ENCODE measurements at places on chromosomes 5 and 9. TPM values are rescaled to one million over a fixed set of nuclear protein-coding genes. Genes with fewer than 3 reads are reported as not detected.

Gene IFNB1
- total RNA-seq = 0.61 TPM

DNA sequence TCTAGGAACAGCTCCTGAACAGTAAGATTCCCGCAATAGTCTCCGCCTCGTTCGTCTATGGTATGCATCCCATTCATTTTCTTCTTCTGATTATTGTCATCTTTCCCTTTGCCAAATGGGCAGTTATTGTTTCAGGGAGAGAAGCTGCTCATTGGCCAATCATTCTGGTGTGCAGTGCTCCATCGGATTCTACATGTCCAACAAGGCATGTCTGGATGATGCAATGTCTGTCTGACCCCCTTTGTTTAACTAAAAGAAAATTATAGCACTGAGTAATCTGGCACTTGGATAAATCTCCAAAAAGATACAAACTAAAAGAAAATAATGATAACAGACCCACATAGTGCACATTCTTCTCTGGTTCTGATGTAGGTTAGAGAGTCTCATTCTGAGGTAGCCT, 515.6 kb upstream of the DMAC1 start:
- no peaks in the 10 kb centered on the region for H3K27me3 ChIP-seq
- DNase-seq = no peak
- no peaks in the 10 kb centered on the region for H3K36me3 ChIP-seq
- H3K4me1 ChIP-seq = no peaks in the 10 kb centered on the region
- no peak overlapping the region for H3K27ac ChIP-seq

DNA sequence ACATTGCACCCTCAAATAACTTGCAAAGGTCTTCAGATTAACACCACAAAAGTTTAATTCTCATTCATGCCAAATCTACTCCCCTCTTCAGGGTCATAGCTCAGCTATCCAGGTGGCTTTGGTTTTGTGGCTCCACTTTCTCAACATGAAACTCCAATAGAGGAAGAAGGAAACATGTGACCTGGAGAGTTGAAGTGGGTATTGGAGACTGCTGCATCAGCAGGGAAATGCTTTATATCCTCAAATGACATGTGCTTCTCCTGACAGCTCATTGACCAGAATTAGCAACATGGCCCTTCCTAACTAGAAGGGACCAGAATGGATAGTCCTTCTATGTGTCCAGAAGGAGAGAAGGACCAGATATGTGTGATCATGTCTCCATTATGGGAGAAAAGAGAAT, 73.6 kb downstream of the TLR4 start:
- H3K27me3 ChIP-seq = no peaks in the 10 kb centered on the region
- H3K36me3 ChIP-seq = no peaks in the 10 kb centered on the region
- H3K4me3 ChIP-seq = no peak overlapping the region
- DNase-seq = no peak
- H3K27ac ChIP-seq = no peak overlapping the region
- H3K4me1 ChIP-seq = no peaks in the 10 kb centered on the region

Gene OR1Q1
- total RNA-seq = not detected

Gene SH3TC2
- total RNA-seq = 60.3 TPM

- no peaks in the 10 kb centered on the region for H3K4me1 ChIP-seq
- H3K4me3 ChIP-seq = no peak overlapping the region
- DNase-seq = no peak
- no peaks in the 10 kb centered on the region for H3K27me3 ChIP-seq
Measured at GRCh38 chr9:91405343-91406077, 18.1 kb downstream of the NFIL3 start.

DNA sequence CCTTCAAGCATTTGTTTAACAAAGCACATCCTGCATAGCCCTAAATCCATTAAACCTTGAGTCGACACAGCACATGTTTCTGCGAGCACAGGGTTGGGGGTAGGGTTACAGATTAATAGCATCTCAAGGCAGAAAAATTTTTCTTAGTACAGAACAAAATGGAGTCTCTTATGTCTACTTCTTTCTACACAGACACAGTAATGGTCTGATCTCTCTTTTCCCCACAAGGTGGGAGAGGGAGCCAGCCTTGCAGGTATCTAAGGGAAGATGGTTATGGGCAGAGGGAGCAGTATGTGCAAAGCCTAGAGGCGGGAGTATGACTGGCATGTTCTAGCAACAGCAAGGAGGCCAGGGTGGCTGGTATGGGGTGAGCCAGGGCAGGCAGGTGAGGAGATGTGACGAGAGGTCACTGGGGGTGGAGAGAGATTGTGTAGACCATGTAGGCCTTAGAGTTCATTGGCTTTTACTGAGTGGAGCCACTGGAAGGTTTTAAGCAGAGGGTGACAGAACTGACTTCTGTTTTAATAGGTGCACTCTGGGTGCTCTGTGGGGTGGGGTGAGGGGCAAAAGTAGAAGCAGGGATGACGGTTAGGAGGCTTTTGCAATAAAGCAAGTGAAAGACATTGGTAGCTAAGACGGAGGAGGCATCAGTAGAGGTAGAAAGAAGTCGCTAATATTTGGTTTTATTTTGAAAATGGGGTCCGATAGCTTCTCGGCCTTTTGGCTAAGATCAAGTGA, 5.1 kb upstream of the RPS14 start:
- H3K4me1 ChIP-seq = peaks cover 6% of the 10 kb centered on the region
- DNase-seq = no peak
- H3K27ac ChIP-seq = no peak overlapping the region
- H3K27me3 ChIP-seq = no peaks in the 10 kb centered on the region
- H3K4me3 ChIP-seq = no peak overlapping the region
- peaks cover 9% of the 10 kb centered on the region for H3K36me3 ChIP-seq

GRCh38 chr5:118040496-118040895, 947.9 kb downstream of the DTWD2 start:
- no peaks in the 10 kb centered on the region for H3K27me3 ChIP-seq
- no peak for DNase-seq
- H3K4me3 ChIP-seq = no peak overlapping the region
- no peaks in the 10 kb centered on the region for H3K4me1 ChIP-seq
- no peak overlapping the region for H3K27ac ChIP-seq

DNA sequence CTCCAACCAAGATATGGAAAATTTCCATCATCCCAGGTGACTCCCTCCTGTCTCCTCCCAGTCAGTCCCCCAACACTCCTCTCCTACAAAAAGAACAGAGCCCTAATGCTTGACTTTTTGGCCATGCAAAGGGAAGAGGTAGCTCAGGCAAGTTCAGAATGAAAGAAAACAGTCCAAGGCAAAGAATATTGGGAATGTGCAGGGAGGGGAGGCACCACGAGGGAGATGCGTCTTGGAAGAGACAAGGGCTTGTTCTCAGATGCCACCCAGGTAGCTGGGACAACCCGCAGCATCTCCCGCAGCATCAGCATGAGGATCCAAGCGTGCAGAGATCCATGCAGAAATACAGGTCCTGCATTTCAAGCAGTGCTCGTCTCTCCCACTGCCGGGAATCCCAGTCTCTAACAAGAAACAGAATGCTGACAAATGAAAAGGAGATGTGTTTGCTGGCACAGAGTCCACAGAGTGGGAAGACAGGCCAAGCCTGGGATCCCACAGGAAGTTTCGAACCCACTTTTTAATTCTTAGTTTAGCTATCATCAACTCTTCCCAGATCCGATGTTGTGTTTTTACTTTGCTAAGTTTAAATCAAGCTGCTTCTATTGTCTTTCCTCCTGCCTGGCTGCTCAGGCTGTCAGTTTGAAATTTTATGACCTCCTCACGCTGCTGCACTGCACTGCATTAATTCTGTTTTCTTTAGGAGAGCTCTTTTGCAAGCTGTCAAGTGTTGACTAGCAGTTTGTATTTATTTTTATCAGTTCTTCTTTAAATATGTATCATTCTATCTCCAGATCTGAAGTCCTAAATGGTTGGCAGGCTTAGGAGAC, 86.8 kb upstream of the OSMR start:
- no peak overlapping the region for H3K4me3 ChIP-seq
- no peaks in the 10 kb centered on the region for H3K36me3 ChIP-seq
- no peak for DNase-seq

DNA sequence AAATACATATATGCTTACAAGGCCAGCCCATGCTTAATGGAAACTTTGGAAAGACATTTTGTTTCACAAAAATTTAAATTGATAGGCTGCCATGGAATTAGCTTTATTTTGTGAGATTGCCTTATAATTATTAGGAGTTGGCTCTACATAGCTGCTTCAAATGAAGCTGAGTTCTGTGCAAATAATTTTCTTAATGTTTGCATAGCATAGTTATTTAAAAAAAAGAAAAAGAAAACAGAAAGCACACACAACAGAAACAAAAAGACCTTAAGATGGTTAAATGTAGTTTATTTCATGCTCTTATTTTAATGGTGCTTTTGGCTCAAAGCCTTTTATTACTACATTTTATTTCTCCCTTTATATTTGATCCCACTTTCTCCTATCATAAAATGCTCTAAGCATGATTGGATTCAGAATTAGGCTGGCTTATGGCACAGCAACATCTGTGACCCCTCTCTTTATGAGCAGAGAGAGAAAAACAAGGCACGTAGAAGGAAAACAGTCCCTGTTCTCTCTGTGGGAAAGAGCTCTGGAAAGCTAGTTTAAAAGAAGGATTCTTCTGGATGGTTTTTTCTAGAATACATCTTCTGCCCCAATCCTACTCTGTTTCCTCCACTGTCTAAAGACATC, 530.5 kb downstream of the NTRK2 start:
- no peak for DNase-seq
- peaks cover 14% of the 10 kb centered on the region for H3K4me1 ChIP-seq
- H3K27me3 ChIP-seq = no peaks in the 10 kb centered on the region
- no peak overlapping the region for H3K27ac ChIP-seq

GRCh38 chr9:114603248-114603647, 7.8 kb upstream of the TMEM268 start:
- no peak overlapping the region for H3K4me3 ChIP-seq
- no peak for DNase-seq

DNA sequence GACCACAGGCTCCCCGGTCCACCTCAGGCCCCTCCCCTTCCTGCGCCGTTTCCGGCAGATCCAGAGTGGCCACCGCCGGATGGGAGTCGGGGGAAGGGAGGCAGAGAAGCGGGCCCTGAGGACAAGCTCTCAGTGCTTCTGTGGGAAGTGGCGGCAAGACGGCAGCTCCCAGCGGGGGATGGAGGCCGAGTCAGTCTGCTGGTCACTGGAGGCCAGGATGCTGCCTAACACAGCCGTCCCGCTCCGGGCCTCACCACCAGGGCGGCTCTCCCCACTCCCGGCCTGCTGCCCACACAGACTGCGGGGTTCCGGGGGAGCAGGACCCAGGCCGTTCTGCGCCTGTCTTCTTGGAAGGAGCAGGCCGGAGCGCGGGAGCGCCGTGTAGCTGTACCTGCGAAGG, 31.4 kb downstream of the FXN start:
- H3K36me3 ChIP-seq = no peaks in the 10 kb centered on the region
- DNase-seq = no peak
- H3K27me3 ChIP-seq = no peaks in the 10 kb centered on the region
- H3K27ac ChIP-seq = no peak overlapping the region

DNA sequence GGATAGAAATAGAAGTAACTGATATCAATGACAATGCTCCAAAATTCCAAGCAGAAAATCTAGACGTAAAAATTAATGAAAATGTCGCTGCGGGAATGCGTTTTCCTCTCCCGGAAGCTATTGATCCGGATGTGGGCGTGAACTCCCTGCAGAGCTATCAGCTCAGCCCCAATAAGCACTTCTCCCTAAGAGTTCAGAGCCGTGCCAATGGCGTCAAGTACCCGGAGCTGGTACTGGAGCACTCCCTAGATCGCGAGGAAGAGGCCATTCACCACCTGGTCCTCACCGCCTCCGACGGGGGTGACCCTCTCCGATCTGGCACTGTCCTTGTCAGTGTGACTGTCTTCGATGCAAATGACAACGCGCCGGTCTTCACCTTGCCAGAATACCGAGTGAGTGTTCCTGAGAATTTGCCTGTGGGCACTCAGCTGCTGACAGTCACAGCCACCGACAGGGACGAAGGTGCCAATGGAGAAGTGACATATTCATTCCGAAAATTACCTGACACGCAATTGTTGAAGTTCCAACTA, 818 bp downstream of the PCDHGA10 start:
- no peak for DNase-seq
- H3K4me3 ChIP-seq = no peak overlapping the region
- peaks cover 20% of the 10 kb centered on the region for H3K4me1 ChIP-seq
- H3K27me3 ChIP-seq = no peaks in the 10 kb centered on the region
- H3K36me3 ChIP-seq = peaks cover 29% of the 10 kb centered on the region

DNA sequence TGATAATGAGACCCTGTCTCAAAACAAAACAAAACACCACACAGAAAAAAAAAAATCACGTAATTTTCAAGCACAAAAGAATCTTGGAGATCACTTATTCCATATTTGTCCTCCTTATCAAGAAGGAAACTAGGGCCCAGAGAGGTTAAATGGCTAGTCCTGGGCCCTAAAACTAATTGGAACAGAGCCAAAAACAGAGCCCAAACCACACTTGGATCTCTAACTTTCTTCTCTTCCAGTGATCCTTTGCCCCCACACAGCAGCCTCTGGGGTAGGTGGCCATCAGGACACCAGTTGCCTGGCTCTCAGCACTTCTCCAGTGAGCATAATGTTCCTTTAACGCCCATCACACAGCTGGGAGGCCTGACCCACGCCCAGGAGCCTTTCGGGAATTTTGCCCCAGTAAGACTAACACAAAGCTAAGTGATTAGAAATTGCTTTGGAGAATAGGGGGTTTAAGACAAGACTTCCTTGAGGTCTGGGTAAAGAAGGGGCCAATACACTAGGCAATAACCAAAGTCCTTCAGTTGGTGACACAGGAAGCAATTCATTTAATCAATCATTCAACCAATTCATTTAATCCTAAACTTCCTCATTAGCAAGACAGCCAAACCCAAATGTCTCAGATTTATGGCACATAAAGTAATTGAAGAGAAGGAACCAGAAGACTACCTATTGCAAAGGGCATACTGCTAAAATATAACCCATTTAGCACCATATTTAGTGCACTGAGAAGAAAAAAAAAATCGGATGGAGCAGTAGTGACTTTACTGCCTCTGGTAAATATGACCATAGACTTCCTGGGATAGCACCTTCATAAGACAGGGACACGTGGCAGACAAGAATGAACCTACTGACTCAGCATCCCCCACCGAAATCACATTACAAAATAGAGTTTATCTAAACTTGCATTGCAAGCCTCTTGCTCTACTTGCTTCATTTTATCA, 77.8 kb downstream of the ZNF608 start:
- H3K4me3 ChIP-seq = no peak overlapping the region
- no peaks in the 10 kb centered on the region for H3K27me3 ChIP-seq
- no peak overlapping the region for H3K27ac ChIP-seq
- no peaks in the 10 kb centered on the region for H3K4me1 ChIP-seq
- DNase-seq = no peak

DNA sequence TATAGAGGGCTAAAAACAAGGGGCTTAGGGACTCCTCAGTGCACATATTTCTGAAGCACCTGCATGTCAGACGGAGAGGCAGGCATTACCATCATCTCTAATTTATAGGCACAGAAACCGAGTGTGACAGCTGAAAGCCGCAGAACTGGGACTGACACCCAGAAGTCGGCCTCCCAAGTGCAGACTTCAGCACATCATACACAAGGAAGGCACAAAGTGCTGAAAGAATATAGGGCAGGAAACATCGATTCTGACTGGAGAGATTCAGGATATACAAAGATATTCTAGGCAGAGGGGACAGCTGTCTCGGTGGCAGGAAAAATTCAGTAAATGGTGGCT, 11.2 kb downstream of the MRPS27 start:
- H3K36me3 ChIP-seq = peaks cover 48% of the 10 kb centered on the region
- peaks cover 16% of the 10 kb centered on the region for H3K4me1 ChIP-seq
- H3K27ac ChIP-seq = peak overlapping the region; percentile 98
- no peak for DNase-seq

Gene RAD1
- 28.7 TPM for total RNA-seq

Gene PCDHGA6
- 0.71 TPM for total RNA-seq

- H3K4me1 ChIP-seq = peaks cover 14% of the 10 kb centered on the region
- no peaks in the 10 kb centered on the region for H3K36me3 ChIP-seq
- no peak for DNase-seq
- H3K4me3 ChIP-seq = no peak overlapping the region
- no peaks in the 10 kb centered on the region for H3K27me3 ChIP-seq
- no peak overlapping the region for H3K27ac ChIP-seq
Measured at GRCh38 chr9:4939118-4939561, 45.9 kb upstream of the JAK2 start.

Gene GRXCR2
- not detected for total RNA-seq
